ENCODE measurements at places on chromosomes 11 and 22.

- no peak for DNase-seq
These were observed 6.1 kb downstream of the PI4KA start for GRCh38 chr22:20852503-20852902.

- no peak for DNase-seq
These were observed 62.1 kb downstream of the LRP5 start for GRCh38 chr11:68374531-68374930.

GRCh38 chr11:126268361-126268707 is 361 bp downstream of the SRPRA start:
- no peak for DNase-seq

DNA sequence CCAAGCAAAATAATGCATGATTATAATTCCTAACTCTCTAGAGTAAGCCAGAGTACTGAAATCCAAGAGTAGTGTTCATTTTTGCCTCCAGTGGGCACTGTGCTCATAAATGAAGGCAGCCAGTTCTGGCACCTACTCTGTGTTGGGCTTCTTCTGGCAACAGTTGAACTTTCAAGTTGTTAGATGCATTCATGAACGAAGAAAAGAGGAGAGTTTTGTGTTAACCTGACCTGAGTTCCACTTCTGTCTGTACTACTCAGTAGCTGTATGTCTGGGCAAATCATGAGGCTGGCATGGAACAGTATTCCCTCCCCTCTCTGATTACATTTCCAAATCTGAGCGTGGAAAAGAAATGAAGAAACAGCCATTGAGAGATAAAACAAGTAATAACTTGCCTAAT is 20.3 kb upstream of the TENM4 start:
- DNase-seq, result peak; percentile 35

DNA sequence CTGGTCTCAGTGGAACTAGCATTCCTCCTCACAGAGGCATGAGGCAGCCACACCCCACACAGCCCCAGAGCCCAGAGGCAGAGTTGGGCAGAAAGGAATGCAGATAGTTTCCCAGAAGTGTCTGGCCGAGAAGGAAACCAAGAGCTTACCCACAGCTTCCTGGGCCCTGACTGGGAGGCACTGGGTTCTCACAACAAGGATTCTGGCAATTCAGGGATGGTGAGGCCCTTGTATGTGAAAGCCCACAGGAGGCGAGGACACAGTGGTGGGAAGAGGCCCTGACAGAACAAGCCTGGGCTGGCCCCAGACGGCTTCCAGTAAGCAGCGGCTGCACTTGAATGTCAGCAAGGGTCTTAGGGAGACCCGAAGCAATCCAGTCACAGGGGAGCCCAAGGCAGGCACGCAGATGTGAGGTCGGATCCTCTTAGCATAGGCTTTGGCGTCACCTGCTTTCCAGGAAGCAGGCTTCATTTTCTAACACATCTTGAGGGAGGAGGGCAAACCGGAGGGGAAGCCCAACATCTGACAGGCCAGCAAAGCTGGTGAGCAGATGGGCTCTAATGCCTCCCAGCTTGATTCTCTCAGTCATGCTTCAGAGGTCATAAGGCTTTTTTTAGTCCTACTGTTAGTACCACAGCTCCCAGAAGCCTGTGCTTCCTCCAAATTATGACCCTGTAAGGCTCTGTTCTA is 78.3 kb upstream of the AKIP1 start:
- peak; percentile 92 for DNase-seq

DNA sequence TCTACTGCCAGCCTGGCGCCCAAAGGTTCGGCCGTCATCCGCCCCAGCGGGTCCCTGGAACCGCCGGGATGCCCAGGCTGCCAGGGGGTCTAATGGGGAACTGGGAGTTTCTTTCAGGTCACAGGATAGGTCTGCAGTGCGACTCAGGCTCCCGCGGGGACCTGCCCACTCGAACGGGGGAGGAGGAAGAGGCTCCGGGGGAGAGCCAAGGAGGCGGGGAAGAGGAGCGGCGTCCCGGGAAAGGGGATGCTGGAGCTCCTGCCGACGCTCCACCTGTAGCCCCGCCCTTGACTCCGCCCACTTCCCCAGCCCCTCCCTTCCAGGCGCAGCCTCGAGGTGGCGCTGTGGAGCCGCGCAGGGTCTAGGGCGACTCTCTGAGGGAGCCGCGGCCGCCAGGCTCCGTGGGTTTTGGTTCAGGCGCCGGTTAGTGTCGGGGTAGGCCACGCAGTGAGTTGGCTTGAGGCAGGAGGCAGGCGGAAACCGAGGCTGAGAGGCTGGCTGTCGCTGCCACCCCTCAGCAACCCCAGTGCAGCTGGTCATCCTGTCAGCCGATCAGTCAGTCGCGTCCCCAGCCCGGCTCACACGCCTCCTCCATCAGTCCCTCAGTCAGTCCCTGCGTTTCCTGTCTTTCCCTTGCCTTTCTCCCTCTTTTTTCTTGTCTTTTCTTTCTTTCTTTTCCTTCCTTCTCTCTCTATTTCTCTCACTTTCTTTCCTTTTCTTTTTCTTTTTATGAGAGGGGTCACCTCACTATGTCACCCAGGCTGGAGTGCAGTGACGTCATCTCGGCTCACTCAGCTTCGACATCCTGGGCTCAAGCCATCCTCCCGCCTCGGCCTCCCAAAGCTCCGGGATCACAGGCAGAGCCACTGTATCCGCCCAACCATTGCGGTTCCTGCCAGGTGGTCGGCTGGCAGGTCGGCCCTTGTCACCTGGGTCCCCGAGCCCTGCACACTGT is 26.4 kb downstream of the YWHAH start:
- DNase-seq, result peak; percentile 61

DNA sequence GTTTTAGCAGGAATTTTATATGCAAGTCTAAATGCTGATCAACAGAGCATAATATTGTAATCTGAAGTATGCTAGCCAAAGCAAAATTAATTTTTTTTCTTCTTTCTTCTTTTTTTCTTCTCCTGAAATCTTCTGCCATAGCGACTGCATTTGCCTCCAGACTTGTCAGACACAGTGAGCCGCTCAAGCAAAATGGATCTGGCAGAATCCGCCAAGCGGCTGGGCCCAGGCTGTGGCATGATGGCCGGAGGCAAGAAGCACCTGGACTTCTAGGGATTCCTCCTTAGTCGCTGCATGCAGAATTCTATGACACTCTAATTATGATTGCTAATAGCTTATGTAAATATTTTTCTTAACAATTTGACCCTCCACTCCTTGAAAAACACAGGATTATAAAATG is 27.9 kb downstream of the PAX6 start:
- no peak for DNase-seq

- no peak for DNase-seq
These were observed 41.9 kb downstream of the BID start for GRCh38 chr22:17732251-17732854.

DNA sequence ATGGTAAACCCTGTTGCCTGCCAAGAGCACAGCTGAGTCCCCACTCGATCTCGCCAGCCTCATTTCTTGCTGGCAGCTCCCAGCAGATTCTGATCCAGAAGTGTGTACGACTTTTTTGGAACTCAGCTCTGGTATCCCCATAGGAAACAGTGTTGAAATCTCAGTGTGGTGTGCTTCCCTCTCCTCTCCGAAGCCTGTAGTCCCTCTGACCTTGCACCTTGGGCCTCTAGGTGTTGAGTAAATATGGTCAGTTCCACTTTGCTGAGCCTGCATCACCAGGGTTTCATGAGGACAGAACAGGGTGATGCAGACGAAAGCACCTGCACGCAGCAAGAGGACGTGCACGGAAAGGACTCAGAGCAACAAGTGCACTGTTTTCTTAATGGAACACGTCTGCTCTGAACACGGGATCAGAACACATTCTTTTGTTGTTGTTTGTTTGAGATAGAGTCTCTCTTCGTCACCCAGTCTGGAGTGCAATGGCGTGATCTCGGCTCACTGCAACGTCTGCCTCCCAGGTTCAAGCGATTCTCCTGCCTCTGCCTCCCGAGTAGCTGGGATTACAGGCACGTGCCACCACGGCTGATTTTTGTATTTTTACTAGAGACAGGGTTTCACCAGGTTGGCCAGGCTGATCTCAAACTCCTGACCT is 3.8 kb upstream of the CPT1A start:
- no peak for DNase-seq

DNA sequence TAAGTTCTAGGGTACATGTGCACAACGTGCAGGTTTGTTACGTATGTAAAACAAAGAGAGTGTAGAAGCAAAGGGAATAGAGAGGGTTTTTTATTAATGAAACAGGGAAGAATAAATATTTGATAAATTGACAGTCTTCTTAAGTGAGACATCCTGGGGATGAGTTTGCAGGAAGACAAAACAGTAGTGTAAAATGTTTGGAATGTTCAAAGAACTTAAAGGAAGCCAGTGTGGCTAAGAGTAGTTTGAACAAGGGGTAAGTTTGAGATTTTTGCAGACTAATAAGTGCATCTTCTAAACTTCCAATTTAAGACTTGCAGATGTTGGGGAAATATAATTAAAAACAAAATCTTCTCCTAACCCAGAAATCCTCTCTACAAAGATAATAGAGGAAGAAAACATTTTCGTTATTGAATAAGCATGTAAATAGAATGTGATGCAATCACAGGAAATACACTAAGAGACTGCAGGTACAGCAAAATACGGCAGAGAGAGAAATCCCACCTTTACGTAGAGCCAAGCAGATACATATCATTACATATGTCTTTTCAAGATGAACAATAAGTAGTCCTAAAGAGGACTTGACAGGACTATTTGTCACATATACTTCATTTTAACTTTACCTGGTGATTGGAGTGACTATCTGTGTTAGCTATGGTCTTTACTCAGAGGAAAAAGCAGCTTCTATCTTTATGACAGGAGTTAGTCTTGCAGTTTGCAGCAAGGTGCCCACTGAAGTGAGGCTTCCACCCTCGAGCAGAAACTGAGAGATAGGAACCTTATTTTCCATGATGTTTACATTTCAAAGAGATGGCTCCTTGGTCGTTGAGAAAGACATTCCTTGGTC is 402.1 kb downstream of the CNTN5 start:
- DNase-seq, result no peak

DNA sequence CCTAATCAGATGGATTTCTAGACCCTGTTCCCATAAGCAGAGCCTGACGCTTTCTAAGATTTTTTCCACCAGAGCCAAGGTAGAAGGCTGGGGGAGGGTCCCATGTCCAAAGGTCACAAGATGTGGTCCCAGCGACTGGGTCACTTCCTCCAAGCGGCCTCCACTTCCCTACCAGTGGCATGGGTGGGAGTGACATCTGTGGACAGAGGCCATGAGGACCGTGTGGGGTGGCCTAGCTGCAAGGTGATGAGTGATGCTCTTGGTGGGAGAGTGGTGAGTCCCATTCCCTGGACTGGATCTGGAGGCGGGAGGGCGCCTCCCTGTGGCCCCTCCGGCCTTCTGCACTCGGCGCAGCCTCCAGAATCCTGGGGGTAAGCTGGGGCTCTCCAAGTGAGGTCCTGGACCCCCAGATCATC is 32.4 kb upstream of the PRR5 start:
- DNase-seq, result peak; percentile 45

DNA sequence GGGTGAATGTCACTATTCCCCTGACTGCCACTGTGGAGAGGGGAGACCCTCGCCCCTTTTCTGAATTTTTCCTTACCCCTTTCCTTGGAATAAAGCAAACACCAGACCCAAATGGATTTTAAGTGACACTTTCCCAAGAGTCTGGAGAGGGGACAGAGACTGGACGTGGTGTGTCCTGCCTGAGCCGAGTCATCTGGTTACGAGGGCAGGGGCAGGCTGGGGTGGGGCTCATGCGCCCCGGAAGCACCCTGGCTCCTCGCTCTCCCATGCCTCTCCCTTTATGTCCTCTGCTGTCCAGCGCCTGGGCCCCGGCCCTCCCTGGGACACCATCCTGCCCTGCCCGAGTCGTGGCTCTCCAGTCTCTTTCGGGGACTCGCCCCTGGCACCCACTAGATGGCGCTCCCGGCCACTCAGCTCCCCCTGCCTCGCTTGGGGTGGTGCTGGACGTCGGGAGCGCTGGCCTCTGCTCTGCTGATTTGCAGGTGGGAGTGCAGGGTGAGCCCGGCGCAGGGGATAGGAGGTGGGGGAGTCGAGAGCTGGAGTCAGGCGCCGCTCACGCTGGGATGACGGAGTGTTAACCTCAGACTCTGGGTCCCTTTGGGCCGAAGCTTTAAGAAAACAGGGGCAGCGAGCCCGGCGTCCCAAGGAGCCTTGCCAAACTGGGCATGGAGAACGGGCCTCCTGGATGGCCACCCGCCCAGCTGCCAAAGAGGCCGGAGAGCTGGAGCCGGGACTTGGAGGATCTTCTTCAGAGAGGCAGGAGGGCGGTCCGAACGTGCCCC is 89.8 kb downstream of the RPS6KA4 start:
- DNase-seq, result peak; percentile 29

DNA sequence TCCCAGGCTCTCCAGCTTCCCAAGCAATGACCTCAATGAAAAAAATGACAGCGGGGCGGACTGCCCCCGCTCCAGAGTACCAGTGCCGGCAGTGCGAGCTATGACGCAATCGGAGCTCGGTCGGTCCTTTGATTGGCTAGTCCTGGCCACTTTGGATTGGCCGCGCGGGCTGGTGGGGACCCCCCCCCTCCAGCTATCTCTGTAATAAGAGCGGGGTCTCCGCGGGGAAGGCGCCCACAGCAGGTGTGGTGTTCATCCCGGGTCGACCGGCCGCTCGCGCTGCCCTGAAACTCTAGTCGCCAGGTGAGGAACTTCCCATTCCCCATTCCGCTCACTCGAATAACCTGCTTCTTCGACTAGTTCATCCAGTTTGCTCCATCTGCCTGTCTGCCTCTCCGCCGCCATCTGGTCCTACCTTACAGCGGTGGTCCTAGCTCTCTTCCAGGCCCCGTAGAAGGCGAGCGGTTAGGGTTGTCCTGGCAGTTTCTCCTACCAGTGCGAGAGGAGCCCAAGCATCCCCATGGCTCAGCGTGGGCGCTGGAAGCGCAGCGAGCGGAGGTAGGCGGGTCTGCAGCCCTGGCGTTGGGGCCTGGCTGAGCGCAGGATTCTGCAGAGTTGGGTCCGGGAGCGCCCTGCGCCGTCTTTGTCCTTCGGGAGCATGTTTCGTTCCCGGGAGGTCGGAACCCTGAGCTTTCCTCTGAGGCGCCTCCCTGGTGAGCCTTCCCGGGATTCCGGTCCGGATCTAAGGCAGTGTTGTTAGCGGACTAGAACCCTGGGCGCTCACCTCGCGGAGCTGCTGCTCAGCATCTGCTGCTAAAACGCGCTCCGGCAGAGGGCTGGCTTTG is at the start of gene CALCB:
TSS of gene CALCB (plus strand) at position 233 of the 845 bp plus-strand sequence. CDS start 1,126 bp downstream, outside the sequence.
- DNase-seq, result peak; percentile 25

DNA sequence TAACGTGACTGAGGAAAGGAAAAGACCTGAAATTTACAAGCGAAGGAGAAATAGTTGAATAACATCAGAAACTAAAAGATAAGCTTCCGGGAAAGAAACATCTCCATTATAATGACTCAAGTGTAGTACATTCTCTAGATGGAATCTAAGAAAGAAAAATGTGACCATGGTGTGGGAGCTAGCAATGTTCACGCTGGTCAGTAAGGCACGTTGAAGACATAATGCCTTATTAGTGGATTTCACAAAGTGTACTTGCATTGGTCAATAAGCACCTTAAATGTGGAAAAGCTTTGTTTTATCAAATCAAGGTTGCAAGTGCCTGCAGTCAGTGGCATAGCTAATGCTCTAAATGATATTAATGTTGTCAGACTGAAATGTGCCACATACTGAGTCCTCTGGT is 2.8 kb upstream of the LARGE1 start:
- no peak for DNase-seq

DNA sequence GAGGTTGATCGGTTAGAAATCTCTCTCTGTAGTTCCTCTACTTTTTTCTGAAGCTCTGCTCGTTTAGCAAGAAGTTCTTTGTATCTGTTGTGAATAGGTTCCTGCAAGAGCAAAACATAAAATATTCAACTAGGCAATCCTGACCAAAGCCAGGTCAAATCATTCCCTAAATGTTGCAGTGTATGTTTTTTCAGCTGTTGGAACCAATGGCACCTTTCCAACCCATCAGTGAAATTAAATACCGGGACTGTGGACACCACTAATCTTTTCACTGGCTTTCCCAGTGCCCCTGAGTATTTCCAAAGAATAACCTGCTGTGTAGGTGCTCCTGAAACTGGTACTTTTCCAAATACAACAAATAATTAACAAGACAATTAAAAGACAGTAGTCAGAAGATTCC is 45.1 kb downstream of the CEP57 start:
- no peak for DNase-seq

Data from NCI-H1694 (cell line).